ENCODE measurements at places on chromosomes 1 and 21.

GRCh38 chr21:31429506-31429905 lies 85.4 kb upstream of the TIAM1 start:
- no peak for DNase-seq

DNA sequence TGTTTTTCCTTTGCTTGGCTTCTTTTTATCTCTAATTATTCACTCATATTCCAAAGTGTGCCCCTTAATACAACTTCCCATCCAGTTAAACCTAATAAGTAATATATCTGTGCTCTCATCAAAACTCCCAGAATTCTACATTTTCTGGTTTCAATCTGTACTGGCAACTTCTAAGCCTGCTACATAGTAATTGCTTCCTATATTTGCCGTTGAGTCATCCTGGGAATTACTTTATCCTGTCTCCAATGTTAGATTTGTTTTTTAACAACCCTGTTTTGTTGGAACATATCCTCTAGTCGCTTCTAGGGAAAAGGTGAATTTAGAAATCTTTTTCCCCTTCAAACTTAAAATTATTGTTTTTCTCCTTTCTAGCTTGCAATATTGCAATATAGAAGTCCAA lies 620.5 kb upstream of the PKN2 start:
- DNase-seq = no peak

DNA sequence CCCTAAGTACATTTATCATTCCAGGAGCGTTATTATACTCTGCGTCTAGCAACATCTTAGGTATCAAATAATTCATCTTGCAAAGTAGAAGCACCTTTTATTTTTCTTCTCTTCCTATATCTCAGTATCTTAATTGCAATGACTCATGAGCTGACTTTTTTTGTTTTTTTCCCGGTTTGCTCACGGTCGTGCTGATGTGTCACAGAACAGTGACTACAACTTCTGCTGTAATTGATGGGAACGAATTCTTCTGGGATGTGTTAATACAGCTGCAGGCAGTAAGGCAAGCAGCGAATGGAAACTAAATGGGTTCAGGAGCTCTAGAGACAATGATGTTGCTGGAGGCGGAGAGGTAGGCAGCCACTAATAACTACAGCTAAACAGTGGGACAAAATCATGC lies 89.8 kb upstream of the TMPRSS15 start:
- no peak for DNase-seq

DNA sequence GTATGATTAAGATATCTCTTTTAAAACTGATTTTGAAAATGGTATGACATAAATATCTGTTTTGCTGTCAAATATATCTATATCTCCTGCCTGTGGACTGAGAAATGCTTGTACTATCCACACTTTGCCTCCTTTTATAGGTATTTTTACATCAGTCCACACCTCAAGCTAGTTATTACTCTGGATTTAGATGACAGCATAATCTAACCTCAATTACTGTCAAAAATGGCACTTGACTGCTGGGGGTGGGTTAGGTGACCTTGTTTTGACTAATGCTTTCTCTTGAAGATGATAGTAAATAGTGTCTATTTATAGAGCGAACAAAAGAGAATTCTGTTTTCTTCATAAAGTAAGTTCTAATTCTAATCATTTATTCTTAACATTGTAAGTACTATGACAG lies 9.1 kb downstream of the ADGRL2 start:
- no peak for DNase-seq

GRCh38 chr1:241600496-241600901 lies 39.7 kb downstream of the CHML start:
- DNase-seq = no peak

DNA sequence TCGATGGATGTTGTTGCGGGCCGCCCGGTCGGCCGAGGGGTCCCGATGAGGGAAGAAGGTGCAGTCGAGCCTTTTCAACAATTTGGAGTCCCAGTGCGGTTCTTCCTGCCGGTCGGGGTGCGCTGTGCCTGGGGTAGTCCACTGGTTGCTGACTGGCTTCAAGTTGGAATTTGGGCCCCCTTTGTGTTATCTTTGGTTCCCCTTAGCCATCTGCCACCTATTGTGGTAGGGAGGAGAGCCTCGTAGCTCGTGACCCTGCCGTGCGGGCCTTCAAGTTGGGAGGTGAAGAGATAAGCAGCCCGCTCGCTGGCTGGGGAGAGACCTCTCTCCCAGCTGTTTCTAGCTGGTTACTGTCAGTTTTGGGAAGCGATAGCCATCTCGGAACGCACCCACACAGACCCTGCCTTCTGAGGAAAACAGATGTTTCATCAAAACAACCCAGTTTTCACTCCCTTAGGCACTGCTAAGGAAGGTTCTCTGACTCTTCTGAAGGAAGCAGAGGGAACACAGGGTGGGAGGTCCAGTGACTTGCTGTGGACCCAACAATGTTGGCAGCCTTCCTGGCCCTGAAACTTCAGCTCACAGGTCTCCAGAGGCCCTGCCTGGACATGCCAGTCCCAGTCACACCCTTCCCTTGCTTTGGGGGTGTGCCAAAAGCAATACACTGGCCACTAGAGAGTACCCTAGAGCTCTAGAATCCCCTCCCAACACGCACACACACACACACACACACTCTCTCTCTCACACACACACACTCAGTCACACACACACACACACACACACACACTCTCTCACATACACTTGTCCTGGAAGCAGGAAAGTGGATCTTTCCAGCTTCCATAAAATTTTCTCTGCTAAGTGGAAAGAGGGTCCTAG lies 1.0 kb downstream of the BTG2 start:
- DNase-seq = no peak

DNA sequence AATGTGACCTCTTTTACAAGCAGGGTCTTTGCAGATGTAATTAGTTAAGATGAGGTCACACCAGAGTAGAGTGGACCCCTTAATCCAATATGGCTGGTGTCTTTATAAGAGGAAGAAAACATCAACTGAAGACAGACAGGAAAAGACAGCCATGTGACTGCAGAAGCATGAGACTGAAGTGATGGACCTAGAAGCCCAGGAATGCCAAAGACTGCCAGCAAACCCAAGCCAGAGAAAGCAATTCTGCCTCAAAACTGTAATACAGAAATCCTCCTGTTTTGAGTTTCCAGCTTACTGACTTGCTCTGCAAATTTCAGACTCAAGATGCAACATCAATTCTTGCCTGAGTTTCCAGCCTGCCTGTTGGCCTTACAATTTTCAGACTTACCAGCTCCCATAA lies 17.3 kb downstream of the ENAH start:
- no peak for DNase-seq

GRCh38 chr1:94247138-94248094 lies 10.0 kb upstream of the ARHGAP29 start:
- no peak for DNase-seq

DNA sequence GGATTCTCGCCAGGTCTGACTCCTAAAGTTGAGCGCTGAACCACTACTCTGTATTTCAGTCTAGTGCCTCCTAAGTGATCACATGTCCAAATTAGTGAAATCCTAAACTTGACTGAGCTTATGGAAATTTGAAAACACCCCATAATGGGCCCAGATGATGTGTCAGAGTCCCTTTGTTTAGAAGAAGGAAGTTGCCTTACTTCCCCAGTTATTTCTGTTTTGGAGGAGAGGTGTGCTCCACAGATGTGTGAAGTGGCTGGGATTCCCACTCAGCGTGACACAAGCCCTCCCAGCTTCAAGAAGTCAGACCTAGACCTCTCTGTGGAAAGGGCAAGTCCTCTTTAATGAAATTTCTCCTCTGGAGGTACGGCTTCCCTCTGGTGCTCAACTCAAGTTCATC lies 188.8 kb downstream of the TTLL7 start:
- DNase-seq = no peak

DNA sequence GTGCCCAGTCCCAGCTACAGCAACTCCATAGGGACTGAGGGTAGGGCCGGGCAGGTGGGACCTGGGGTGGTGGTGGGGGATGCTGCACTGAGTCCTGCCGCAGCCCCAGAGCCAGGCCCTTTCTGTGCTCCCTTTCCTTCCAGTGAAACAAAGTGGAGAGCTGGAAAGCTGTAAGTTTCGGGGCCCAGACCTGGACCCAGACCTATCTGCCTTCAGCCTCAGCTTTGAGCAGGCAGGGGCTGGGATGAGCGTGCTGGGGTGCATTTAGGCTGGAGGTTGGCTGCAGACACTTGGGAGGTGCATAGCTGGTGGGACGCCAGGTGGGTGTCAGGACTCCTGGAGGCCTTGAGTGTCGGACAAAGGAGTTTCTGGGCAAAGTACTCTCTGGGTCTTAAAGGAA lies 92.7 kb upstream of the C1orf174 start:
- no peak for DNase-seq

GRCh38 chr1:46618754-46619415 lies 2.3 kb upstream of the MOB3C start:
- DNase-seq = no peak

DNA sequence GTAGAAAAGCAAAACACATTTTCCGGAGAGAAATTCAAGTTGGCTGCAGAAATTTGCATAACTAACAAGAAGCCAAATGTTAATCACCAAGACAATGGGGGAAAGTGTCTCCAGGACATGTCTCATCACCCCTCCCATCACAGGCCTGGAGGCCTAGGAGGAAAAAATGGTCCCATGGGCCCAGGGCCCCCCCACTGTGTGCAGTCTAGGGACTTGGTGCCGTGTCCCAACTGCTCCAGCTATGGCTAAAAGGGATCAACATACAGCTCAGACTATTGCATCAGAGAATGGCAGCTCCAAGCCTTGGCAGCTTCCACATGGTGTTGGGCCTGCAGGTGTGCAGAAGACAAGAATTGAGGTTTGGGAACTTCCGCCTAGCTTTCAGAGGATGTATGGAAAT lies 138.2 kb downstream of the USH2A start:
- no peak for DNase-seq

DNA sequence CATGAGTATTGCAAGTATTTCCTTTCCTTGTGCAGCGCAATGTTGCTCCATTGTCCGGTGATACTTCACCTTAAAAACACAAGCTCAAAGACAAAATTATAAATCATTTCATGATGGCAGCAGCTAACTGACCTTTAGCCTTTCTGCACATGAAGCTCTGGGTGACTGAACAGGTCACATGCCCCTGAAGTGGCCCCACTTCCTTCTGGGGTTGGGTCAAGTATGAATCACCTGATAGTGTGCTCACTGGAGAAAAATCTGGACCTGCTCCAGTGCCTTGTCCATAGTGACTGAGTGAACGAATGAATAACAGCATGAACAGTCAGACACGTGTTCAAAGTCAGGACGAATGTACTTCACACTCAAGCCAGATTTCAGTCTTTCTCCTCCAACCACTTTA lies 658.9 kb downstream of the NPHP4 start:
- no peak for DNase-seq

- DNase-seq = no peak
Observed at GRCh38 chr1:87718241-87718950, 389.7 kb downstream of the LMO4 start.

DNA sequence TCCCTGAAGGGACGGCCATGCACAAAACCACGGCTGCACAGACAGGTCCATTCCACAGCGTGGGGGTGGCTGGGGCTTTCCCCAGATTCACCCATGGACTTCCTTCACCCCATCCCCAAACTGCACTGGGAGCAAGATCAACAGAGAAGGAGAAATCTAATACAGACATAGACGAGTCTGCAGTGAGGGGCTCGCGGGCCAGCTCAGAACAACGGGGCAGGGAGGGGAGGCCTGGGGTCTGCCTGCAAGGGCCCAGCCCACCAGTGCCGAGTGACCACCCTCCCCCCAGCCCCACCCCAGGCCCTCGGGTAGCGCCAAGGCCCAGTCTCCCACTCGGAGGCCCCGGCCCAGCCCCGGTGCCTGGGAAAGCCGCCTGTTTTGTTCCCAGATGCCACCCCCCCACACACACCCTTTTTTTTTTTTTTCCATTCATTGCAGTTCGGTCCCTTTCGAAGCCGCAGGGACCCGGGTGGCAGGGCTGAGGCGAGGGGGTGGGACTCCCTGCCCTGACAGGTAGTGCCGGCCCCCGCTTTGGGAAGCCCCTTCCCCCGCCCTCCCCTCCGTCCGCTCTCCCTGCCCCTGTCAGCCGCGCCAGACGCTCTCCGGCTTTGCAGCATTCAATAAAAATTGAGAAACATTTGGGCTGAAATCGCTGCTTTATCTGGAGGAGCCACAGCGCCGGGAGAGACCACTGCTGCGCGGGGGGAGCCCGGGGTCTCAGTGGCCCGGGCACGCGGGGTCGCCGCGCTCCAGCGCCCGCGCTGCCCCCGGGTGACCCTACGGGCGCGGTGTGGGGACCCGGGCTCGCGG lies 543 bp upstream of the EPHB2 start:
- DNase-seq = no peak

DNA sequence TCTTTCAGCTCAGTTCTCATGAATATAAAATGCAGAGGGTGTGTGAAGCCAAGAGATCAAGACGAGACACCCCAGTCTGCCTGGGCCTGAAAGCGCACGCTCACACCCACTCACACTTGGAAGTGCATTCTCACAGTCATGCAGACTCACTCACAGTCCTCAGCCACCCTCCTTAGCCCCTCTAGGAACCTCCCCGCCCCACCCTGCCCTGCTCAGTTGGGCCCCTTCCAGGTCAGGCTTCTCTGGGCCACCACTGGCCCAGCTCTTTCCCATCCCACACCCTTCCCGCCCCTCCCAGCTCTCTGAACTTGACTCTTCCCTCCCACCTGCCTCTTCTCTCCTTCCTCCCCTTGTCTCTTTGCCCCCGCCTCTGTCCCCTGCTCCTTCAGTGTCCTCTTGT lies 93.8 kb downstream of the EPHB2 start:
- no peak for DNase-seq

DNA sequence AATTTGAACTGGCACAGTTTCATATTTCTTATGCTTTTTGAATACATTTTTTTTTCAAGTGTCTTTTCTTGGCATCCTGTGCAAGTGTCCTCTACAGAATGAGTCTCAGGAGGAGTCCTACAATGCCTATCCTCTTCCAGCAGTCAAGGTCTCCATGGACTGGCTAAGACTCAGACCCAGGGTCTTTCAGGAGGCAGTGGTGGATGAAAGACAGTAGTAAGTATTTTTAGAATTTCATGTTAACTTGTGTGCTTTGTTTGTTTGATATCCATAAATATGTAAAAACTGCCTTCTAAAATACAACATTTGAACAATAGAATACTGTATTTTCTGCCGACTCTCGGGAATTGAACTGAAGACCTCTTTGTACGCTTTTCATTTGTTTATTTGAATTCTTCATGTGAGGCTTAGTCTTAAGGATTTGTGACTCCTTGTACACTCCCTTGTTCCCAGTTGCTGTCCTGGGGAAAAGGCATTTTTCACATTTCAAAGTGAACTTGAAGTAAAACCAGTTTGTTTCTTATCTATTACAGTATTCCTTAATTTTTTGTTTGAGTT lies 56.6 kb downstream of the NCF2 start:
- no peak for DNase-seq

DNA sequence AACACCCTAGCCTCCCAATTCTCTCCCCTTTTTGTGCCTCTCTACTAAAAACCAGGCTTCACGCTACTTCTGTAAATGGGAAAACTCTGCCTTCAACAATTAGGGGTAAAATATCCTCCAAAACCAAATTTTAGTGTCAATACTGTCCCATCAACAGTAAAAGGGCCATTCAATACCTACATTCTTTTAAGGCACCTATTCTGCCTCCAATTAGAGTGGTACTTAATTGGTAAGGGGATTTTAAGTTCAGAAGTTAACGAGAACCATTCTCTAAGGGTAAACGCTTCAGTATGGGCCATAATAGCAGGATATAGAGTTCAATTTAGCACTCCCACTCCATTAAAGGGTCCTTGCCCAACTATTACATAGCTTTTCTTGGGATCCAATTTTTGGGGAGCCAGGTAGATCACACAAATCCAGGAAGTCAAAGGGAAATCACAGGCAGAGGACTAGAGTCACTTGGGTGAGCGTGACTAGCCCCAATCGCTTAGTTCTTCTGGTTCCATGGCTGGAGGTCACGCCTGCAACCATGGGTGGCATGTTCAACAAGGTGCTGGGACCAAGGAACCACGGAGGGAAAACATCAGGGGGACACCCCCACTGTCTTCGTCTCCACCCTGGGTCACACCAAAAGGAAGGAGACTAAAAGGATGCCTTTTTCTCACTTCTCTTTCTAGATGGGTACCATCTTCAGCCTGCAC lies 20.1 kb upstream of the BSDC1 start:
- DNase-seq = no peak

Measured in effector CD4-positive, alpha-beta T cell (primary cell).